Stimulated activated CD4-positive, alpha-beta T cell treated with anti-CD3 and anti-CD28 coated beads, Interleukin-1b, Interleukin-23, amount 100 ng/mL, for 48 hours (primary cell): ENCODE measurements at places on chromosomes 1 and 21.

DNA sequence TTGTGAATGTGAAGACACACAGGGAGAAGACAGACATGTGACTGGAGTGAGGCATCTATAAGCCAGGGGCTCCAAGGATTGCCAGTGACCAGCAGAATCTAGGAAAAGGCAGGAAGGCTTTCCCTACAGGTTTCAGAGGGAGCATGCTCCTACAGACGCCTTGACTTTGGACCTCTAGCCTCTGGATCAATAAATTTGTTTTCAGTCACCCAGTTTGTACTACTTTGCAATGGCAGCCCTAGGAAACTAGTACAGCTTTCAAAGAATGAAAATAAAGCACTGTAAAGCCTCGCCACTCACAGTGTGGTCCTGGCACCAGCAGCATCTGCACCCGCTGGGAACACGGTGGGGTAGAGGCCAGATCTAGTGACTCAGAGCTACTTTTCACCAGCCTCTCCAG lies 510.0 kb downstream of the LTN1 start:
- DNase-seq: no peak

- no peak for DNase-seq
Measured at GRCh38 chr21:32463889-32464300, 51.4 kb downstream of the EVA1C start.

GRCh38 chr21:42319851-42320572 lies 4.8 kb upstream of the TFF3 start:
- no peak for DNase-seq

DNA sequence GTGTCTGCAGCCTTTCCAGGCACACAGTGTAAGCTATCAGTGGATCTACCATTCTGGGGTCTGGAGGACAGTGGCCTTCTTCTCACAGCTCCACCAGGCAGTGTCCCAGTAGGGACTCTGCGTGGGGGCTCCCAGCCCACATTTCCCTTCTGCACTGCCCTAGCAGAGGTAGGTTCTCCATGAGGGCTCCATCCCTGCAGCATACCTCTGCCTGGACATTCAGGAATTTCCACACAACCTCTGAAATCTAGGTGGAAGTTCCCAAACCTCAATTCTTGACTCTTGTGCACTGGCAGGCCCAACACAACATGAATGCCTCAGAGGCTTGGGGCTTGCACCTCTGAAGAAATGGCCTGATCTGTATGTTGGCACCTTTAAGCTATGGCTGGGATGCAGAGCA lies 6.8 kb downstream of the CRYZ start:
- no peak for DNase-seq

GRCh38 chr1:164823486-164824279 lies 264.7 kb downstream of the PBX1 start:
- DNase-seq: no peak

DNA sequence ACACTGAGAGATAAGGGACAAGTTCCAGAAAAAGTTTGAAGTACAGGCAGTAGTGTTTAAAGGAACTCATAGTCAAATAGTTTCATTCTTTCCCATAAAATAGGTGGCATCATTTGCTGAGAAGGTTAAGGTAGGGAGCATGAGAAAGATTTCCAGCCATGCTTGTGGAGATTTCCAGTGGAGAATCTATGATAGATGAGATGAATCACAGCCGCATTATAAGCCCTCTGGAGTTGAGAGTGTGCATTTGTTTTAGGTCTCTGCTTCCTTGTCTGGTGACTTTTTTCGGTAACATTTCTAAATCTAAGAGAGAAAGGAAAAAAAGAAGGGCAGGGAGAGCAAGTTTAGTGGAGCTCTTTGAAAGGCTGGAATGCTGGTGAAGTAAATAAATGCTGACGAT lies 108.7 kb downstream of the DISP1 start:
- DNase-seq: no peak

GRCh38 chr1:109225308-109225707 lies 11.6 kb downstream of the SARS1 start:
- DNase-seq: no peak

- DNase-seq: no peak
Measured at GRCh38 chr1:213605732-213606131, 382.0 kb upstream of the PROX1 start.

- DNase-seq: no peak
Measured at GRCh38 chr1:9755441-9755995, 68.2 kb downstream of the CLSTN1 start.
